Mesothelial cell of epicardium (in vitro differentiated cells): ENCODE measurements at places on chromosomes 3 and 15. TPM values are rescaled to one million over a fixed set of nuclear protein-coding genes. Genes with fewer than 3 reads are reported as not detected.

DNA sequence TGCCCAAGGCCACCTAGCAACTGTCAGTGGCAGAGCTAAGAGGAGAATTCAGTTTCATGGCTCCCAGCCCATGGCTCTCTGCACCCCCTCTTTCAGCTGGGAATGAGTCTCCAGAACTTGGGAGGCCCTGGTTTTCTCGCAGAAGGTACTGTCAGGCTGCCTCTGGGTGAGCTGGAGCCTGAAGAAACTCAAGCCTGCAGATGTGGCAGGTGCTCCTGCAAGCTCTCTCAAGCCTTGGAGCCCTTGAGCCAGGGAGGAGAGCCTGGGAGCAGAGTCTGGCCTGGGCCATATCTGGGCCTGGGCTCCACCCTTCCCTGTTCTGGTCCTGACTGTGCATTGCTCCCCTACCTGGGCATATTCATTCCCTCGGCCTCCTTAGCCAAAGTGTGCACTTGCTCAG, 74.4 kb upstream of the TLE3 start:
- DNase-seq, result no peak

DNA sequence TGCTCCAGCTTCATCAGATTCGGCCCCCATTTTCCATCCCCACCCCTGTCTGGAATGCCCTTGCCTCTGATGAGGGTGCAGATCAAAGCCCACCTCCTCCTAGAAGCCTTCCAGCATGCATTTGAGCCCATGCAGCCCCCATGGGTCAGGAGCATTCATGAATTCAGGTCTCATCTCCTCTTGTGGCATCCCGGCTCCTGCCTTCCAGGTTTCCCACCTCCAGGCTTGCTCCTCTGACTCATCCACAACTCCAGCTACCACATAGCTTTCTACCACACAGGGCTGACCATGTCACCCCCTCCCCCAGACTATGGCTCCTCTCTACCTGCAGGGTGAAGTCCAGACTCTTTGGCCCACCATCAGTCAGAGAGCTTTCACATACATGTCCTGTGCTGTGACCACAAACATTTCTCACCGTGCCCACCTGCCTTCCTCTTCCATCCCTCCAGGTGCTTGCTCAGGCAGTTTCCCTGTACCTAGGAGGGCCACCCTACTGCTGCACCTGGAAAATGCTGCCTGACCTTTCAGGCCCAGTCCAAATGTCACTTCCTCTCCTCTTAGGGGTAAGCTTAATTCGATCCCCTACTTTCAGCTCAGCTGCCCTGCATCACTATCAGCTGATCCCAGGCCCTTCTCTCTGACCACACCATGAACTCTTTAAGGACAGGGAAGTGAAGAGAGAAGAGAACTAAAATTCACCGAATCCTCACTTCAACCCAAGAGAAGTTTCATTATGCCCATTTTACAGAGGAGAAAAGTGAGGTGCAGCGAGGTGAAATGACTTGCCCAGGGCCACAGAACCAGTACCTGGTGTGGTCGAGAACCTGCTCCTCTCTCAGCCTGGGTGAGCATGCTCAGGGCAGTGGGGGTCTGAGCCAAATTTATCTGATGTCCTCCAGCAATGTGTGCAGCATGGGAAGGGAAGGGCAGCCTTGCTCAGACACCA, 13.7 kb upstream of the FGD5 start:
- DNase-seq, result no peak

GRCh38 chr15:42728560-42728959, 8.4 kb downstream of the CDAN1 start:
- DNase-seq, result no peak

- no peak for DNase-seq
Measured at GRCh38 chr3:45861043-45861719, 19.3 kb upstream of the LZTFL1 start.

Gene TPRA1
- 37.2 to 39.0 TPM (median 37.2 TPM) in 3 replicates for total RNA-seq

Gene SUCNR1
- total RNA-seq, result 0.13 to 0.18 TPM (median 0.13 TPM) in 3 replicates

- no peak for DNase-seq
Measured at GRCh38 chr3:173258697-173259096, 117.7 kb upstream of the SPATA16 start.

DNA sequence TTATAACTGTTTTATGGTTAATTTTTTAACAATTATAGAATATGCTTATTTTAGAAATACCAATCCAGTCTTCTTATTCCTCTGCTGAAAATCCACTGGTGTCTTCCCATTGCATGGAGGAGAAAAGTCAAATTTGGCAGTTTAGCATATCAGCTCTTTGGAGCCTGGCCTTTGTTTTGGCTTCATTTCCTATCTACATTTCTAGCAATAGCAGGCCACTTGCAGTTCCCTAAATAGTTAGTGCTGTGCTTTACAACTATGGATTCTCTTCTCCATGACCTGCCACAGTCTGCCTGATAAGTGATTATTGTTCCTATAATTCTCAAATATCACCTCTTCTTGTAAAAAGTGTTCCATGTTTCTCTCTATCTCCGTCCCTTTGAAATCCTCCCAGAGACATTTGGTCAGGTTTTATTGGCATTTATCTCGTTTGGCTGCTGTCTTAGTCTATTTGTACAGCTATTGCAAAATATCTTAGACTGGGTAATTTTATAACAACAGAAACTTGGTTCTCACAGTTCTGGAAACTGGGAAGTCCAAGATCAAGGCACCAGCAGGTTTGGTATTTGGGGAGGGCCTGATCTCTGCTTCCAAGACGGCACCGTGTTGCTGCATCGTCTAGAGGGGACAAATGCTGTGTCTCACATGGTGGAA, 8.2 kb upstream of the SEC22A start:
- DNase-seq, result no peak

GRCh38 chr3:66665021-66665695, 164.3 kb upstream of the LRIG1 start:
- no peak for DNase-seq

- DNase-seq, result no peak
Measured at GRCh38 chr3:88267441-88267840, 117.7 kb downstream of the C3orf38 start.

DNA sequence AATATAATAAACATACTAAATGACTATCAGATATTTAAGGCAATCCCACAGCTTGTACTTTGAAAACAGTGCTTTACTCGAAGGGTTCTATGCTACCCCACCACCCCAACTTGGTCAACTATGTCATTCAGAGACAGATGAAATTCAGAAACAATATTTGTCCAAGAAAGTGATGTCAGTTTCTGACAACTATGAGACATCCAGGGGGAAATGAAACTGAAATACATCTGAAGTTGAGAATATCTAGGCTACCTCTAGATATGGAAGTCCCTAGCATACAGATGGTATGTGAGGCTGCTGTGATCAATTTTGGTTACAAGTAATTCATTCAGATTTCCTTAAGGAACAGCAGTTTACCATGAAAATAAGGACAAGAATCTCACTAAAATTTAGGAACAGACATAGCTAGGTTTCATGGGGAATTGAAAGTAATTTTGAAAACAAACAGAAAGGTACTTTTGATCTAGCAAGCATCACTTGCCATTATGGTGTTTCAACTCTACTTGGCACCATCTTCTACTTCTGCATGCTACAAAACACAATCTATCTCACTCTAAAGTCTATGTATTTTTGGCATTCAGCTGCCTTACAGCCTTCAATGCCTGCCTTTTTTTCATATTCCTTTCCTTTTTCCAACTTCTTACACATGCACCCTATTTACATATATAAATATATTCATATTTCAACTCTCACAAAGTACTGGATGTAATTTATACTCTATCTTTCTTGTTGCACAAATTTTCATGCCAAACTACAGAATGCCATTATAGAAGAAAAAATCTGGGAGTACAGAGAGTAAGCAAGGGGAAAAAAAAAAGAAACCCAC, 21.7 kb downstream of the ATG3 start:
- no peak for DNase-seq

Gene LNP1
- 4.3 to 4.9 TPM (median 4.4 TPM) in 3 replicates for total RNA-seq

Gene STAC
- total RNA-seq, result 1.4 to 2.3 TPM (median 1.9 TPM) in 3 replicates

Gene PATL2
- 0.66 to 1.3 TPM (median 1.1 TPM) in 3 replicates for total RNA-seq

- no peak for DNase-seq
Measured at GRCh38 chr3:150680562-150680961, 23.2 kb downstream of the ERICH6 start.

- DNase-seq, result no peak
Measured at GRCh38 chr15:23642413-23643044, 5.1 kb downstream of the MAGEL2 start.

- DNase-seq, result no peak
Measured at GRCh38 chr3:106673926-106674569, 703.2 kb upstream of the CCDC54 start.

- no peak for DNase-seq
Measured at GRCh38 chr3:180624714-180625113, 22.8 kb downstream of the TTC14 start.

Gene TMC3
- 0.04 to 0.05 TPM in 2 of 3 replicates, not detected in the other for total RNA-seq

GRCh38 chr15:69668963-69669362, 216.3 kb downstream of the RPLP1 start:
- DNase-seq, result no peak

GRCh38 chr3:2446146-2446545, 347.5 kb downstream of the CNTN4 start:
- DNase-seq, result no peak

GRCh38 chr3:145939431-145939830, 221.6 kb downstream of the PLOD2 start:
- no peak for DNase-seq

Gene GRAMD1C
- total RNA-seq, result 7.5 to 8.0 TPM (median 7.7 TPM) in 3 replicates

Gene GPR27
- 13.4 to 16.1 TPM (median 14.2 TPM) in 3 replicates for total RNA-seq

DNA sequence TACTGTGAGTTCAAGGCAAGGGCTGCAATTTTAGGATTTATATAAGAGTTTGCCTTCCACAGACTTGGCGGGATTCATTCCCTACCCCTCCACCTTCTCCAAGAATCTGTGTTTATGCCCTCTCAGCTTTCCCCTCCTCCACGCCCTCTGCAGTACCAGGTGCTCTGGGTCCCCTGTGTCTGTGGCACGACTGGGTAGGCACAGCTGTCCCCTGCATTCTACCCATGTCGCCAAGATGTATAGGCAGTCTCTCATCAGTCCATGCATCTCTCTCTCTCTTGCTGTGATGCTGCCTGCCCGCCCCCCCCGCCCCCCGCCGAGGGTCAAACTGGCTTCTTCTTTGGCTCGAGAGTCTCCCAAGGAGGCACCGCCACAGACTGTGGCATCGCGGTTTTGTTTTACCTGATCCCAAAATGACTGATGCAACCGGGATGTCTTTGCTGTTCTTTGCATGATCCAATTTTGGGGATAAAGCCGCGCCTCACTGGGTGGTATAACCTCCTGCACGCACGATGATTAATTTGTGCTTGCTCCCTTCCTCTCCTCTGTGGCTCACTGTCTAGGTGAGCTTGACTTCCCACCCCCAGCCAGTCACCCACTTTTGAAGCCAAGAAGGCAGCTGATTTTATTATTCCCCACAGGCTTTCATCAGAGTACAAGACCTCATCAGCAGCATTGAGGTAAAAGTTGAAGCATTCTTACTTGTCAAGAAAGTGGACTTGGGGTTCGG, 43.7 kb downstream of the EFCAB12 start:
- DNase-seq, result no peak

- no peak for DNase-seq
Measured at GRCh38 chr3:196518966-196519717, 4.0 kb upstream of the SMCO1 start.

- no peak for DNase-seq
Measured at GRCh38 chr3:20051123-20051806, 11.0 kb downstream of the KAT2B start.

Gene THSD4
- 82.0 to 93.9 TPM (median 83.4 TPM) in 3 replicates for total RNA-seq

Gene SLC6A1
- not detected in 3 replicates for total RNA-seq

Gene ACKR4
- 0.13 TPM in 2 of 3 replicates, not detected in the other for total RNA-seq

Gene ZPLD1
- 0.07 TPM in 1 of 3 replicates, not detected in the others for total RNA-seq

DNA sequence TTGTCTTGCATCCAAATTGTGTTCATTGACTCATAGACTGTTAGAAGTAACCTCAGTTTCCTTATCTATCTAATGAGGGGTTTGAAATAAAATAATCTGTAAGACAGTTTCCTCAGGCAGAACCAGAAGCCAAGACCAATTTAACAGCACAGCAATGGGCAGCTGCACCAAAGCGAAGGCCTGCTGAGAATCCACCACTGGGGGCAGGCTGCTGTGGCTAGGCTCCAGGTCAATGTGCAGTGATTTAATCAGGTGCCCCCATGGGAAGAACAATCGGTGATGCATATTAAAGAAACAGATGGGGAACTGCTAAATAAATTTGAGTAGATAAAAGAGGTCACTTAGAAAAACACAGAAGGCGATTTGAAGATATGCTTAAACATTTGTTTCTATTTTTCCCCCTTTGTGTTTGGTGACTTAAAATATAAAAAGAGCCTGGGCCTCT, 28.0 kb upstream of the TMOD3 start:
- no peak for DNase-seq

Gene AP4E1
- total RNA-seq, result 8.6 to 10.0 TPM (median 9.7 TPM) in 3 replicates

Gene ONECUT1
- total RNA-seq, result 0.18 TPM in 1 of 3 replicates, not detected in the others

DNA sequence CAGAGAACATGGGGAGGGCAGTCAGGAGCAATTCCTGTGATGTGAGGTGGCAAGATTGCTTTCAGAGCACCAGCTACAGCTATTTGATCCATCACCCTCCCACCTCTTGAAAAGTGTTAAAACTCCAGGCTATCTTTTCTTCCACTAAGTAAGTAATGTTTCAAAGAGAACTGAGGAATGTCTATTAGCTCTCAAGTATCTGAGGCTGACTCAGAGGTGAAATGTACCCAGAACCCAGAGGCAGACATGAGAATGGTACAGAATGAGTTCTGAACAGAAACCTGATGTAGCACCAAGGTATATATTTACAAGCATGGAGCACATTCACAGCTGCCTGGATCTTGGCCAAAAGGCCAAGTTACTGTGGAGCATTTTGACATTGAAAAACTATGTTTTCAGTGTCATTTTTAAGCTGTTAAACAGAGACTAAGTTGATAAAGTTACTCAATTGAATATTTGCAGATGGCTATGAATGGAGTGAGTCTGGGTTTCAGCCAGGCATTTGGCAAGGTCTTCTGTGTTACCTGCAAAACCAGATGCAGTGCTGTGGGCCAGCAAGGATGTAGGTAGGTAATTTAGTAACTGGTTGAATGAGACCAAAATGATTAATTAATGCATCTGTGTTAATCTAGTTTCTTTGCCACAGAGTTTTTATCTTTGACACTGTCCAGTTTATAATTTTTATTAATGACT, 227.7 kb upstream of the CD96 start:
- no peak for DNase-seq

DNA sequence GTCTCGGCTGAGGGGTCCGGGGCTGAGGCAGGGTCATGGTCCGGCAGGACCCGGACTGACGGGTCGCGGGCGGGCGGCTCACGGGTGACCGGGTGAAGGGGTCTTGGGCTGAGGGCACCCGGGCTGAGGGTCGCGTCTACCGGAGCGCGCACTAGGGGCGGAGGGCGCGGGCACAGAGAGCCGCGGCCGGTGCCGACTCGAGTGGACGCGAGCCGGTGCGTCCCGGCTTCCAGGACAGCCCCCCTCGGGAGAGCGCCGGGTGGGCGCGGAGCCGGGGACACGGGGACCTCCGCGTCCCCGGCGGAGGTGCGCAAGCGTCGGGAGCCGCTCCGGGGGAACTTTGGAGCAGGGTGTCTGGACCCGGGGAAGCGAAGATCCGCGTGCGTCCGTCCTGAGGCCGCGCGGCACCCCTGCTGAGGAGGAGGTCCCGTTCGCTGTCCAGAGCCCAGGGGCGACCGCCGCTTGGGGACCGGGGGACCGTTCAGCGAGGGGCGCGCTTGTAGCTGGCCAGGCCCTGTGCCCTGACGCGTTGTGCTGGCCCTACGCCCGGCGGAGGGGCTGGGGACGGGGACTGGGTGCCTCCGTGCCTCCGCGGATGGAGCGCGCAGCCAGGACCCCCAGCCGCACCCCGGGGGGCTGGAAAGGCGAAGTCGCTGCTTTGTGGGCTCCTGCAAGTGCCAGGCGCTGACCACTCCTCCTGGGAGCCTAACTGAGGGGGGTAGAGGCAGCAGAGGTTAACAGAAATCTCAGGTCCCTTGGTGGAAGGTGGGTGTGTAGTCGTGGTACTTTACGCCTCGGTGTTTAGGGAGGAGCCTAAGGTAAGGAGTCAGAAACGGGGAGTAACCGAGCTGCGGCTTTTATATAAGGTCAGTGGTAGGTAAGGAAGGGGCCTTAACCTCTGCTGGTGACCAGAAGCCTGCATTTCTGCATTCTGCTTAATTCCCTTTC, at the start of gene PPARG:
PPARG (plus strand) TSS at position 889 of the 948 bp plus-strand sequence. CDS start 90,642 bp downstream, outside the sequence.
- DNase-seq, result peak; percentile 68
